ENCODE measurements at places on chromosomes 7 and 10.

DNA sequence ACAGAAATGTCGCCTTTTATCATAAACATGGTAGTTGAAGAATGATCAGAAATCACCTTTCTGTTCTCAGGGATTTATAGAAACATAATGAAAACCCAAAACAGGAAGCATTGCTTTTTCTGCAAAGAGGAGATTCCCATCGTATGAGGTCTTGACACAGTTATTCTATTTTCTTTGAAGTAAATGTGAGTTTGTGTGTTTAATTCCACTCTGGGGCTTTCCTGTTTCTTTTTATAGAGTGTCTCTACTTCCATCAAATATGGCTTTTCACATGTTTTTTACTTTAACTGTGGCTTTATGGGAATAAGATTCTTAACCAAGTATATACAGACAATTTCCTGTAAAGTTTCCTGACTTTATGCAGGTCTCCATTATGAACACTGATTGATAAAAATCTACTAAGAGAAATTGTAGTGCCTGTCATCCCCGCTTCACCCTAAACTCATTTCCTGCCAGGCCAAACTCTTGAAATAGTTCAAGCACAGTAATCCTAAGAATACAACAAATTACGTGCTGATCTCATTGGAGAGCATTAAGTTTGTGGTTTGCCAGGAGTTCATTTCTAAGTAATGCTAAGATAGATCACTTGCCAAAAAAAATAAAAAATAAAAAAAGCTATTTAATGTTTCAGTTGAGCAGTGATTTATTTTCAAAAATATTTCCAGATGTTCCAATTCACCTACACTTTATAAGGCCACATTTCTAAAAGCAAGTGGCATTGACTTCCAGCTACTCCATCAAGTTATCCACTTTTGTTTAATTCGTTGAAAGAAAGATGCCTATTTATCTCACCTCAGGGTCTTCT is 52.2 kb upstream of the SEC61G start:
- no peak for DNase-seq

- DNase-seq, result no peak
Measured at GRCh38 chr7:116859323-116859722, 3.1 kb upstream of the CAPZA2 start.

DNA sequence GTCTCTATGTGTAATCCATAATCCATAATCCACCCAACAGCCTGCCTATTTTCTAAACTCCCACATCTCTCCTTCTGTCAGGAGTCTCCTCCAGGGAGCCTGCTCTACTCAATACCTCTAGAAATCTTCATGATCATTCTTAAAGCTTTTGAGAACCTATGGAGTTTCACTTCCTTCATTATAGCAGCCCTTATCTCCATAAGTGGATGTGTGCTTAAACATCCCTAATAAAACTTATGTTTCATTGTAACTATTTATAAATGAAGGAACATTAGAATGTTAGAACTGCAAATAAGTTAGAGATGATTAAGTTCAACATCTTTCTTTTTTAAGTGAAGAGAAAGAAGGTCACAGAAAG is 8.5 kb downstream of the CPED1 start:
- no peak for DNase-seq

GRCh38 chr10:66151346-66151745 is 774.5 kb upstream of the LRRTM3 start:
- no peak for DNase-seq

DNA sequence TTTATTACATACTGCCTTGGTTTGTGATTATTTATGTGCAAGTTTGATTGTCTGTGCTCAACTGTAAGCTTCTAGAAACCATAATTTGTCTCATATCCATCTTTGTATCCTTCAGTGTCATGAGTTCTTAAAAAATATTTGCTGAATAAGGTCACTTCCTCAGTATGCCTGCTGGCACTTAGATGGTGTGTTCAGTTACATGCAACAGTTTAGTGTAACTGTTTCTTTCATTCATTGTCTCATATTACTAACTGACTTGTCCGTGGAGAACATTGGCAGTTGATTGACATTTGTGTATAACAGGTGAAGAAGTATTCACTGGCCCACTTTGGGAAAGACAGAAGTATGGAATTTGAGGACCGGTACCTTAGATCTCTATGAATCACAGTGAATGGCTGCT is 236.9 kb downstream of the PRKG1 start:
- DNase-seq, result no peak

- DNase-seq, result peak; percentile 5
Measured at GRCh38 chr7:20064974-20065862, 152.0 kb downstream of the MACC1 start.

GRCh38 chr7:146090023-146090645 is 26.5 kb upstream of the CNTNAP2 start:
- DNase-seq, result no peak

DNA sequence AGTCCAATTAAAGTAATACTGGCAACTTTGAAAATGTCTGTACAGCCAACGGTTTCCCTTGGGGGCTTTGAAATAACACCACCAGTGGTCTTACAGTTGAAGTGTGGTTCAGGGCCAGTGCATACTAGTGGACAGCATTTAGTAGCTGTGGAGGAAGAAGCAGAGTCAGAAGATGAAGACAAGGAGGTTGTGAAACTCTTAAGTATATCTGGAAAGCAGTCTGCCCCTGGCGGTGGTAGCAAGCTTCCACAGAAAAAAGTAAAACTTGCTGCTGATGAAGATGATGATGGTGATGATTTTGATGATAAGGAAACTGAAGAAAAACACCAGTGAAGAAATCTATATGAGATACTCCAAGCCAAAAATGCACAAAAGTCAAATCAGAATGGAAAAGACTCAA is 72.2 kb downstream of the ZNF783 start:
- DNase-seq, result no peak

DNA sequence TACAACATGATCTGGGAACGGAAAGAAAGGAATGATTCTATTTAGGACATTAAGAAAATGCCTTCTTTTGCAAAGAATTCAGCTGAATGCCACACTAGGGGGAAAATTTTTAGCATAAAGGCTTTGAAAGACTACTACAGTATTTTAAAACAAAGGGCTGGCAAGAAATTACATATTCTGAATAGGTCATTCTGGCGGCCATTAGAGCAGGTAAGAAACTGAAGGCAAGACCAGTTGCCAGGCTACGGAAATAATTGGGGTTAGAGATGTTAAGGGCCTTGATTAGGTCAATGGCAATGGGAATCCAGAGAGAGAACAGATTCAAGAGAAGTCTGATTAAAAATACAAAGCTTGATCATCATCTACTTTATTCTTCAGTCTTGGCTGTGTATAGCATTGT is 3.8 kb upstream of the HECTD2 start:
- no peak for DNase-seq

GRCh38 chr7:141484907-141485306 is 66.3 kb upstream of the AGK start:
- DNase-seq, result no peak

DNA sequence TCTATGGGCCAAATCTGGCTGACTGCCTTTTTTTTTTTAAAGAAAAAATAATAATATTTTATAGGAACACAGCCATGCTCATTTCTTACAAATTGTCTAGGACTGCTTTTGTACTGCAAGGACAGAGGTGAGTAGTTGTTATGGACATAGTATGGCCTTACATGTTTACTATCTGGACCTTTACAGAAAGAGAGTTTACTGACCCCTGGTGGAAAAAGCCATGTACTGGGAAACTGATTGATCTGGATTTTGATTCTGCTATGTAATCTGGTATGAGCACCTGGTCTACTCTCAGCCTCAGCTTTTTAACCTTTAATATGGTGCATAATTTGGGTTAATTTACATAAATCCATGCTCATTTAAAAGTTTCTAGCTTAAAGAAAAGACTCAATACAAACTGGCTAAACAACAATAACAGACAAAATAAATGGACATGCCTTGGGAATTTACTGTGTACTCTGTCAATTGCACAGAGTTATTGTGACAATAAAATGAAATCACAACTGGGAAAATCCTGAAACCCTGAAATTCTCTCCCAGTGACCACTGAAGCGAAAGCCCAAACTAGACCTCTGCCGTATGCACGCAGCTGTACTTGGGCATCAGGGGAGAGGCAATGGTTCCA is 260.7 kb downstream of the BMPER start:
- no peak for DNase-seq

DNA sequence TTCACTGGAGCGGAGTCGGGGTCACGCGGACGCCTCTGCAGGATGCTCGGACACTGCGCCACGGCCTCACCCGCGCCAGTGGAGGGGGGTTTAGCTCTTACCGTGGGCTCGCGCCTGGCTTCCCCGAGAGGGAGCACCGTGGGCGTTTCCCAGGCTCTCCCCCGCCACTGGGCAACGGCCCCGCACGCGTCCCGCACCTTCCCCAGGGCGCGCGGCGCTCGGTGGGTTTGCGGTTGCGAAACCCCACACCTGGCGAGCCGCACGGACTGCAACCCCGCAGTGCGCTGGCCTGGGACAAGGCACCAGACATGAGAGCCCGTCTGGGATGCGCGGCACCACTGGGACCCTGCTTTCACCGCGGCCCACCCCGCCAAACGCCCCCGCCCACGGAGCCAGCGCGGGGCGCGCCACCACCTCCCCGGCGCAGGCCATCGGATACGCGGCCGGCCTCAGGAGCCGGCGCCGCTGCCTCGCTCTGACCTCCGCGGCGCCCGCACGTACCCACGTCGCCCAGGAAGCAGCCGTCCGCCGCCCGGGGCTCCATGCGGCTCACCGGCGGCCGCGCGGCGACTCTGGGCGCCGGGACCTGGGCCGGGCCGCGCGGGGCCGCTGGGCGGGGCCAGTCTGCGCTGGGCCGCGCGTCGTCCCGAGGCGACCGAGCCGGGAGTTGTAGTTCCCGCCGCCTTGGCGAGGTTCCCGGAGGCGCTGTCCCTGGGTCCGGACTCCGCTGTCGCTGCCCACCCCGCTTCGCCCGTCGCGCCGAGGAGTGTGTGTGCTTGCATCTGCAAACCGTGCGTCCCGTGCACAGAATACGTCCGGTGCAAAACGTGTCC is at the start of gene ASB13:
ASB13 (minus strand) TSS at position 588 of the 833 bp plus-strand sequence; CDS start at position 544, 44 bp downstream.
- peak; percentile 71 for DNase-seq

DNA sequence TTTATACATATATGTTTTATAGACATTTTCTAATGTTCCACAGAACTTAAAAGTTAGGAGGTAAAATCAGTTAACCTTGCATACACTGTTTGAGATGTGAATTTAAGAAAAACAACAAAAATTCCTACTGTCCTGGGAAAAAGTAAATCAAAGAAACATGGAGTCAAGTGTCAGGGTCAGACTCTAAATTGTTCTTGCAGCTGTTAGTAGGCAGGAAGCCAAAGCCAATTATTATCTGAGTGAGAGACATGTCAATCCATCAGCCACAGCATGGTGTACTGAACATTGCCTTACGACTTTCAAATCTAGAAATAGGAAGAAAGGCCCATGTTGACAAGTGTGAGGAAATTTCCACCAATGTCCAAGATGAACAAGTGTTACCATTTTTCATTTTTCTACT is 461.2 kb upstream of the MBL2 start:
- no peak for DNase-seq

GRCh38 chr10:106502641-106503040 is 661.9 kb downstream of the SORCS1 start:
- no peak for DNase-seq

- DNase-seq, result peak; percentile 83
Measured at GRCh38 chr10:103685880-103686669, 169.3 kb downstream of the SH3PXD2A start.

GRCh38 chr10:18455086-18455884 is 196.1 kb downstream of the NSUN6 start:
- no peak for DNase-seq

DNA sequence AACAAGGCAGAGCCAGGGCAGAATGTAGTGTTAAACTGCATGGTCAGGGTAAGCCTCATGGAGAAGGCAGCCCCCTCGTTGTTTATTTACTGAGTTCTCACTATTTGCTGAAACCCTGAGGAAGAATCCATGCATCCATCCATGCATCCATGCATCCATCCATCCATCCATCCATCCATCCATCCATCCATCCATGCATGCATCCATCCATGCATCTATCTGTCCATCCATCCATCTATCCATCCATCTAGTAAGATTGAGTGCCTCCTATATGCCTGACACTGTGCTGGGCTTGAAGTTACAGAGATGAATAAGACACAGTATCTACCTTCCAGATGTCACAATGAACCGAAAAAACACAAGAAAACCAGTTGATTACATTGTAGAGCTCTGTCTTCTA is 201.4 kb upstream of the AGK start:
- DNase-seq, result no peak

- no peak for DNase-seq
Measured at GRCh38 chr10:119395280-119396007, 147.1 kb downstream of the RGS10 start.

- DNase-seq, result no peak
Measured at GRCh38 chr7:19377611-19378344, 232.6 kb upstream of the FERD3L start.
